ENCODE measurements at places on chromosomes 3 and 15.

GRCh38 chr3:57169872-57170623, 4.9 kb upstream of the IL17RD start:
- DNase-seq, result peak; percentile 70

- no peak for DNase-seq
Measured at GRCh38 chr3:27504749-27505148, 20.6 kb upstream of the SLC4A7 start.

- DNase-seq, result peak; percentile 95
Measured at GRCh38 chr3:141454906-141455602, 31.8 kb upstream of the RASA2 start.

GRCh38 chr15:65389226-65389625, 11.4 kb upstream of the IGDCC3 start:
- DNase-seq, result no peak

- peak; percentile 67 for DNase-seq
Measured at GRCh38 chr15:66842710-66843441, 140.8 kb downstream of the SMAD6 start.

GRCh38 chr3:118811236-118811732, 223.4 kb downstream of the IGSF11 start:
- DNase-seq, result no peak

Measured in A549 (cell line).